8988T (cell line): ENCODE measurements at places on chromosomes 1 and 21.

DNA sequence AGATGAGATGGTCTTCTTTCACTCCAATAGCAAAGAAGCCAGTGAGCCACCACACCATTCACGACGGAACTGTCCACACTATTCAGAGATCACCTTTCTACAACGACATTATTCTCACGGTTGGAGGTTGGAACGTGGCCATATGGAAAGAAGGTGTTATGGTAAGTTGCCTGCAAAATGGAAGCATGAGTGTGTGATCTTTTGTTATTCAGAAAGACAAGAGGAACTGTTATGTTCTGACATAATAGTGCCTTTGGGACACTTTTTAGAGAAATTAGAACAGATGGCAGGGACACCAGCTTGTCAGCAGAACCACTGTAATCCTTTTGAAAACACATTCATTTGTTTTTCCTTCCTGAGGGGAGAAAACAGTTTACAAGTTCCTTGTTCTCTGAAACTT lies 75.8 kb upstream of the MCOLN3 start:
- DNase-seq, result no peak

DNA sequence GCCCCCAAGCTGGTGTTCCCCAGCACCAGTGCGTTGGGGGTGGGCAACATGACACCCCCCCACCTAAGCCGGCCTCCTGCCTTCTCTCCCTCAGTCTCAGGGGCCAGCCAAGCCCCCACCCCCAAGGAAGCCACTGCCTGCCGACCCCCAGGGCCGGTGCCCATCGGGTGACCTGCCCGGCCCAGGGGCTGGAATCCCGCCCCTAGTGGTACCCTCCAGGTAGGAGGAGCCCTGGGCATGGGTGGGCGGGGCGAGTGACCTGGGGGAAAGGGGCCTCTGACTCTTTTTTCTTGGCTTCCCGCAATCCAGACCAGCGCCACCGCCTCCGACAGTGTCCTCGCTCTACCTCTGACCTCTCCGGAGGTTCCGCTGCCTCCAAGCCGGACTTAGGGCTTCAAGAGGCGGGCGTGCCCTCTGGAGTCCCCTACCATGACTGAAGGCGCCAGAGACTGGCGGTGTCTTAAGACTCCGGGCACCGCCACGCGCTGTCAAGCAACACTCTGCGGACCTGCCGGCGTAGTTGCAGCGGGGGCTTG lies 1.3 kb upstream of the EFNA4 start:
- no peak for DNase-seq

DNA sequence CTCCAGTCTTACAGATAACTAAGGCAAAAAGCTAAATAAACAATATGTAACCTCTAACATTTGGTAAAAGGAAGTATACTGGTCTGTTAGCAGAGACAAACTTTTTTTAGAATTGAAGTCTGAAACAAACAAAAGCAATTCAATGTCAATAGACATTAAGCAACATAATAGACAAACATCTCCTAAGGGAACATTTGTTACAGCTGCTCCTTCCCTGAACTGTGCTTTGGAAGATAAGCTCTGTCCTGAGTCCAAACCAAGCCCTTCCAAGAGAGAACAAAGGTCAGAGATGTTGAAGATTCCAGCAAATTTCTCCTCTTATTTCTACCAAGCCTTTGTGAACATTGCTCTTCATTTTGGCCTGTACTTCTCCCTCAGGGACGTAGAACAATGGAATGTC lies 25.3 kb downstream of the FMO2 start:
- no peak for DNase-seq

- DNase-seq, result no peak
Measured at GRCh38 chr1:111666828-111667227, 47.2 kb downstream of the RAP1A start.

GRCh38 chr1:209536843-209537242 lies 46.7 kb upstream of the CAMK1G start:
- DNase-seq, result no peak

GRCh38 chr1:14103878-14104430 lies 404.0 kb downstream of the PRDM2 start:
- DNase-seq, result no peak

GRCh38 chr1:1058088-1058905 lies 15.8 kb downstream of the RNF223 start:
- DNase-seq, result no peak

DNA sequence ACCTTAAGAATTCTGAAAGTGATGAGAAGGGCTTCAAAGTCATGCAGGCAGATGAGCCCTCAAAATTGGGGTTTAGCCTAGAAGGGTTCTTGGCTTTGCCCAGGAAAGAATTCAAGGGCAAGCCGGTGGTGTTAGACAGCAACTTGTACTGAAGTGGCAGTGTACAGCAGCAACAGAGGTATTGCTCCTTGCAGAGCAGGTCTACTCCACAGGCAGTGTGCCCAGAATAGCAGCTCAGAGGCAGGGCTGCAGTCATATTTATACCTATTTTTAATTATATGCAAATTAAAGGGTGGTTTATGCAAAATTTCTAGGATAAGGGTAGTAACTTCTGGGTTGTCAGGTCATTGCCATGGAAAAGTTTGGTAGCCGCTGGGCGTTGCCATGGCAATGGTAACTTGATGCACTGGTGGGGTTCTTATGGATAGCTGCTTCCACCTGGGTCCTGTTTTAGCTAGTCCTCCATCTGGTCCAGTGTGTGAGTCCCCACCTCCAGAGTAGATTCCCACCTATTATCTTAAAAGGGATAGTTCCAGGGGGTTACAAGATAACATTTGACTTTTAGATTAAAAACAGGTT lies 57.9 kb upstream of the CR2 start:
- DNase-seq, result no peak

DNA sequence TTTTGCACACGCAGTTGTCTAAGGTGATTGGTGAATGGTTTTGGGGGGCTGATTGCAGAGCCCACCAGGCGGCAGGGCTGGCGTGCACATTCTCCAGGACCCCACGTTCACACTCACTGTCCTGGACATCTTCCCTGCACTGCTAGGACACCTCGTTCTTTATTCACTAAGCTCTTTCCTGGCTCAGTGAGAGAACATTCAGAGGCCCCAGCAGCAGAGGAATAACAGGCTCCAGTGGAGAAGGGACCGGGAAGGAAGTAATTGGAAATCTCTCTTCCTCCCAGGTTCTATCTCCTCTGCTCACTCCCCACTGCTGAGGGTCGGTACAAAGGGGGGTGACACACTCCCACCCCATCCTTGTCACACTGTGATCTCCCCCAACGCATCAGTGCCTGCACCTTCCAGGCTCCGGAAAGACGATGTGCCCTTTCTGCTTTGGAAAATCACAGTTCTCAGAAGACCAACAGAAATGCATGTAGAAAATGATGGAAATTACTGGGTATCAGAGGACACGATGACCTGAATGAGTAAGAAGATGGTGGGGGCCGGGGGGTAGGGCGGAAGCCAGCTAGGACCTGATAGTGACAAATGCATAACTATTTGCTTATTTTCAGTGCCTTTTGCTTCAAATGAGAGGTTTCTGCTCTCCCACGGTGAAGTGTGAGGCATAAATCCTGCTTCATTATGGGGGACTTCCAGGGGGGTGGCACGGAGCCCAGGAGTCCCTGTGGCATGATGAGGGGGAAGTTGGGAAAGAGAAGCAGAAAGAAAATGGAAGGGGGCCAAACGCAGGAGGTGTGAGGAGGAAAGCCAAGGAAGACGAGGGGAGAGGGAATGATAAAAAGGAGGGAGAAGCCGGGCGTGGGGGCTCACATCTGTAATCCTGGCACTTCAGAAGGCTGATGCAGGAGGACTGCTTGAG lies 25.2 kb upstream of the KIF26B start:
- no peak for DNase-seq

- DNase-seq, result no peak
Measured at GRCh38 chr1:231695439-231696255, 69.1 kb downstream of the DISC1 start.

GRCh38 chr1:240399381-240399780 lies 212.6 kb downstream of the GREM2 start:
- no peak for DNase-seq

DNA sequence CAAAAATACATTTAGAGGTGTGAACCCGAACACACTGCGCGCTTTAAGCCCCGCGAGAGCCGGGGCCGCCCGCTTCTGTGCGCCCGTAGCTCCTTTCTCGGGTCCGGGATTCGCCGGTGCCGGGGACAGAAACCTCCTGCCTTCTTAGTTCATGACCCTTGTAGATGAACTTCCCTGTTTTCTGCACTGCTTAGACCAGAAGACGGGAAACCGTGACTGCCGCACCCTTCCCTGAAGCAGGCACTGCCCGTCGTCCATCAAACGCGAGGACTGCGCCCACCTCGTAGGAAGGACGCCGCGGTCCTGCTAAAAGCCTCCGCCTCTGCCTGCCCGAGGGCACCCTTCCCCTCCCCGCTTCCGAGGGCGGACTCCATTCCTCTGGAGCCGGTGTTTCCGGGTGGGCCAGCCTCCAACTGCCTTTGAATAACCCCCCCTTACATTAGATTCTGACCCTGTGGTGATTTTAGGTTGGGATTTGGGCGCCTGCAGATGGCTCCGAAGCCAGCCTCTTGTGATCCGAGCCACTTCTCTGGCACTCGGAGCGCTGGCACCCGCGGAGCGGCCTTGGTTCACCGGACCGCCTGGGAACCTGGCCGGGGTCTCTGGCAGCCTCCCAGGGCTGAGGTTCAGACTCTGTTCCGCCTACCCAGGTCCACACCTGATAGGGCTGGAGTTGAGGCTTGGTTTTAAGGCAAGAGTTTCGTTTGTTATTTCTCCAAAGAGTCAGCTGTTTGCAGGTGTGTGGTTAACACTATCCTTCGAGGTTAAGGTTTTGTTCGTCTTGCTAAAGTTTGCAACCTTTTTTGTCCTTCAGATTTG lies 1.2 kb upstream of the PTTG1IP start:
- no peak for DNase-seq

DNA sequence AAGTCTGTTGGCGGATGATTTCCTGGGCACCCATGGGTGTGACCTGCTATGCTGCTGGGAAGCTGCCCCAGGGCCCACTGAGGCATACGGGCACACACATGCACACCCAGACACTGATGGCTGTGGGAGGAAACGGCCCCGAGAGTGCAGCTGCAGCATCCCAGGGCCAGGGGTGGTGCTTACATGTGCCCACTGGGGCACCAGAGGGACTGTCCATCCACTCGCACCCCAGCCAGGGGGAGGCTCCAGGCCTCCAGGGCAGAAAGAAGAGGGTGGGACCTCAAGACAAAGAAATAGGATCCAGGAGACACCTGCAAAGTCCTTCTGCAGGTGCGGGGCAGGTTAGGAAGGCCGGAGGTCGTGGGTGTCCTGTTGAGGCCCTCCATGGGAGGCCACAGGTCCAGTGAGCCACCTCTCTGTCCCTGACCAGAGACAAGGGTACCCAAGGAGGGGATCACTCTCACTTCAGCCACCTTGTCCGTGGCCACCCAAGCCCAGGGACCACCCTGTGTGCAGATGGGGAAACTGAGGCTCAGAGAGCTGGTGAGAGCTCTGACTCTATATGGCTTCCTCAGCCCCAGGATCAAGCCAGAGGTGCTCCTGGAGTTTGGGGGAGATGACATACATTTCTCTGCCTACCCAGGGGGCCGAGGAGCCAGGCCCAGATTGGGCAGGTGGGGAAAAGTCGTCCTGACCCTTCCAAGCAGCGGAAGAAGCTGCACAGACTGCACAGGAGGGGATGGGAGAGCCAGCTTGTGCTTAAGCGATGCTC lies 57.1 kb downstream of the WNT9A start:
- DNase-seq, result peak; percentile 17
